ENCODE measurements at places on chromosomes 7 and 10.

DNA sequence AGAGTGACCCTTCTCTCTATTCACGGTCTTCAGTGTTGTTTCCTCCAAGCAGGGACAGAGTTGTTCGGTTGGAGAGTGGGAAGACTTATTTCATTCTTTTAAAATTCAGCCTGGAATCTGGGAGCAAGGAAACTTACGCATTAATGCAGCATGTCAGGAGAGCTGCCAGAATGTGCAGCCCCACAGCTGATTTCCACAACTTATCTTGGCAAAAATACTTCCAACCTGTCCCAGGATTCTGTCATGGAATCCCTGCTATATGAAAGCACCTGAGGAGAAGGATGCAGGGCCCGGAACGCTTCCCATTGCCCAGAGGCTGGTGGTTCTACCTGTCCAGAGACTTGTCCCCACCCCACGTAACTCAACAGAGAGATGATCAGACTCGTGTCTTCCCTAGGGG lies 86.9 kb upstream of the MKI67 start:
- DNase-seq, result no peak

- DNase-seq, result no peak
These were observed 121.9 kb downstream of the INPP5A start for GRCh38 chr10:132659206-132660091.

DNA sequence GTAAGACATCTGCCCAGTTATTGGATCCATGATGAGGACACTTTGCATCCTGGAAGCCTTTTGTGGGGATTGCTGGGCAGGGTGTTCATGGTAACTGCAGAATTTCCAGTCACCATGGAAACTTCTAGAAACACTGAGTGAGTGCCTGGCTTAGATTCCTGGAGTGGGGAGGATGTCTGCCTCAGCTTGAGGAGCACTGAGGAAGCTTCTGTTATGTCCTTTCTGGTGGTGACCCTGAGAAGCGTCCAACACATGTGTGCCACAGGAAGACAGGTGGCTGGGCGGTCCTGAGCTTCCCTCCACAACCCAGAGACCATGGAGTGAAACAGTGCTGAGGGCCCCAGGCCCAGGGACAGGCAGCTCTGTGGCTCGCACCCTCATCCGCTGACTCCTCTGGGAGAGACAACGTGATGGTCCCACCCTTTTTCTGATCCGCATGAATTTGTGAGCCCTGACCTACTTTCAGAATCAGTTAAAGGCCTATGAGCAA lies 191.8 kb upstream of the CXCL12 start:
- no peak for DNase-seq

DNA sequence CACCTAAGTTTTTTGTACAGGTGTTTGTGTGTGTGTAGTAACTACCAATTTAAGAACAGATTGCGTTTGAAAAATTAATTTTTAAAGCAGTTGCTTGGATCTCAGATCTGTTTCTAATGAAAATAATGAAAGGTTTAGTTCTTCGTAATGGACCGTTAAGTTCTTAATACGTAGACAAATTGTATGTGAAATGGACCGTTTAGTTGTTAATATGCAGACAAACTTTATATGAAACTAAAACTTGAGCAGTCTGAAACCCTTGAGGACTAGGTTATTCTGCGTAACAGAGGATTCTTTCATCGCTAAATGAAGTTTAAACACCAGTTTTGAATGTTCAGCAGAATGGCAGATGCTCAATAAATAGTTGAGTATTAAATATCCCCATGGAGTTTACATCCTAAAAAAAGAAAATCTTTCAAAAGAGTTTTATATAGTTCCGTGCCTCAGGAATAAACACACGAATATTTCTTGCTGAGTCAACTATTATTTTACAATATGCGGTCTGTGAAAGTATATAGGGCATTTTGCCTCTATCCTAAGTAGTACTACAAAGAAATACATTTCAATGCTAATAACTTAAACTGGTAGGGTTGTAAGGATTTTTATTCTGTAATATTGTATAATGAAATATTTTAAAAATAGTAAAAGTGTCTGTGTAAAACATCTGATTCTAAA lies 1.2 kb downstream of the DBF4 start:
- no peak for DNase-seq

DNA sequence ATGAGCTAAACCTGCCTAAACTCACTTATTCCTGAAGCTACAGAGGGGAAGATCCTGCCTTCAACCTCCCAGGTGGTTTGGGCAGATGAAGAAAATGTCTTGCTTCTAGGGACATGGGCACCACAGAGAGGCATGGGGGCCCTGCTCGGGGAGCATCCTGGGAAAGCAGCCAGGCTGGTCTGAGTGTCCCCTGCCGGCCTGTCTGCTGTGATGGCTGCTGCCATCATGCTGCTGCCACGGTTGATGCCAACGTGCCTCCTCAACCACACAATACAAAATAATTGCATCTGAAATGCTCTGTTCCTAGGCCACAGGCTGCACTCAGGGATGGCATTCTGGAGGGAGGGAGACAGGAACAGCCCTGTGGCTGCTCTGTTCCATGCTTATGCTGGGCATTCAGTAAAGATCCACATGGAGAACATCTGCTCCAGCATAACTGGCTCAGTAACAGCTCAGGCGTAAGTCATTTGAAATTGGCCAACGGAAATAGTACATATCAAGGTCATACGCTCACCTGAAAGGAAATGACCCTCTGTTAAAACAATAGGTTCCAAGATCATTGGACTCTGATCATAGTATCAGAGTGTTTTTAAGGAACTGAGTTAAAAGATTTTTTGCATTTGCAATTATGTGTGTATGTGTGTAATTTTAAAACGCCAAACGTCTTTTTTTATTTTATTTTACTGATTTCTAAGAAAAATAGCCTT lies 299.0 kb downstream of the TNS3 start:
- DNase-seq, result no peak

- no peak for DNase-seq
These were observed 36.4 kb downstream of the CDH23 start for GRCh38 chr10:71432956-71433767.

- no peak for DNase-seq
These were observed 27.0 kb downstream of the CDK6 start for GRCh38 chr7:92809397-92809759.
